ENCODE measurements at places on chromosomes 5 and 9. TPM values are rescaled to one million over a fixed set of nuclear protein-coding genes. Genes with fewer than 3 reads are reported as not detected.

DNA sequence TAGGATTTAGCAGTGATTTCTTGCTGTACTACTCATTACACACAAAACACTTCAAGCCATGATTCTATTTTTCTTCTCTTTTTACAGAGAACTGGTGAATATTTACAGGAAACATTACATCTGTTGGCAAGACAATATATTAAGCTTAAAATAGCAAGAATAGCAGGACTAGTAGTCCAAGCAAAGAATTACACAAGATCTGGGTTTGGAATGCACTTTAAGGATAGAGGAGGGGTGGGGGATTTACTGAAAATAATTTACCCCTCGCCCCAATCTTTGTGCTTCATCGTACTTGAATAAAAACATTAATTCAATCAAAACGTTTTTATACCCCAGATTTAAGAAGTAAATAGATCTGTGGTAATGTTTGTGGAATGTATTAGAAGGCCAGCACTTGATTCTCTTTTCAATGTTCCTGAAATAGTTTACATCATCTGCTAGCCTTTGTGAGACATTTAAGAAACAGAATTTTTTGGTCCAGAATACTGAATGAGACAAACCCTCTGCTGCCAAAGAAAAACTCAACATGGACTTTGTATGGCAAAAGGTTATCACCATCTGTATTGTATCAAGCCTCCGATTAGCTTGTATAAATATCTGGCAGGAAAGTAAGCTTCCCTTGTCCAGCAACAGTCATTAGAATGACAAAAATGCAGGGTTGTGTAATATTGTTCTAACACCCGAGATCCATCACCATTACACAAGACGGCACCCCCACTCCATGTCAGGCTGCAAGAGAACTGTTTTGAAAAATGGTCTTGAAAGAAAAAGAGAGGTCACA is 23.8 kb downstream of the SVEP1 start:
- no peak for DNase-seq

ENC1 gene
- 66.7 TPM for total RNA-seq

MATR3 gene
- total RNA-seq: 333 TPM

CDH6 gene
- total RNA-seq: 0.15 TPM

LECT2 gene
- total RNA-seq: not detected

- no peak for DNase-seq
These were observed 606 bp downstream of the TBC1D13 start for GRCh38 chr9:128787659-128788058.

DNA sequence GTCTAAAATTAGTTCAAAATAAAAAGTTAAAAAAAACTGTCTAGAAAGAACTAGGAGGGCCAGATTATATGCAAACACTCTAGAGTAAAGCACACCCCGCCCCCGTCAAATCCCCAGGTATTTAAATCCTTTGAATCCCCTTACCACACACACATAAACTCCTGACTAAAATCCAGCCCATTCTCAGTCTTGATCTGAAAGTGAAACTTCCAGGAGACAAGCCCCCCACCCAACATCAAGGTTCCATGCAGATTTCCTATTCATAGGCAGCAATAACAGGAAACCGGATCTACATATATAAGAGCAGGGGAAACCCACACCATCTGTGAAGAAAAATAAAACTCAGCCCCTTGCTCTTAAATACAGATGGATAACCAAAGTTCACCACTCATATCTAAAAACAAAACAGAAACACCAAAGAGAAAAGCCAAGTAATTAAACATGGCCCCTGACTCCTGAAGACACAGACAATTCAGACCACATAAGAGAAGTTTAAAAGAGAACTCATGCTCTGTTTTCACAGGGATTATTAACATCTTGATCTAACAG is 42.3 kb downstream of the MARCHF3 start:
- DNase-seq: no peak

- DNase-seq: no peak
These were observed 385.3 kb downstream of the BNC2 start for GRCh38 chr9:16485160-16485559.

DNA sequence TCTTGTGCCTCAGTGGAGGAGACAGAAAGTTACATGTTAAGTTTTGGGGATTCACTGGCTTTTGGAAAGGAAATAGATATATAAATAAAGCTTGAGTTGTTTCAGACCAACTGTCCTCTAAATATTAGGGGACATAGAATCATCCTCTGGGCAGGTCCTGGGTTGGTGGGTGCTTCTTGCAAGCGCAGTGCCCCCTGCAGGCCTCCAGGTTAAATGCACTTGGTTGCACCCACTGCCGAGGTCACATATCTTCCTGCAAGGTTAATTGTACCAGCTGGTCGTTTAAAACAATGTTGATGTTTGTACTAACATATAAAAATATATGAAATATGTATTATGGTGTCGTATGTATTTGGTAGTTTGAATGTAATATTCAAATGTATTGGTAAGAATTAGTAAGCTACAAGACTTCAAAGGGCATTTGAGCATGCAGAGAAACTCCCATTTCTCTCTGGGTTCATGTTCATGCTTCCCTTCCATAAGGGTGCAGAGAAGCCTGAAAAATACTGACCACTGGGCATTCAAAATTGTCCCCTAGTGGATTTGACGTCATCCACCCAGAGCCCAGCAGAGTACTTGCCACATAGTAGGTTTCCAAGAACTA is 87.0 kb downstream of the ZNF618 start:
- DNase-seq: peak; percentile 65

DNA sequence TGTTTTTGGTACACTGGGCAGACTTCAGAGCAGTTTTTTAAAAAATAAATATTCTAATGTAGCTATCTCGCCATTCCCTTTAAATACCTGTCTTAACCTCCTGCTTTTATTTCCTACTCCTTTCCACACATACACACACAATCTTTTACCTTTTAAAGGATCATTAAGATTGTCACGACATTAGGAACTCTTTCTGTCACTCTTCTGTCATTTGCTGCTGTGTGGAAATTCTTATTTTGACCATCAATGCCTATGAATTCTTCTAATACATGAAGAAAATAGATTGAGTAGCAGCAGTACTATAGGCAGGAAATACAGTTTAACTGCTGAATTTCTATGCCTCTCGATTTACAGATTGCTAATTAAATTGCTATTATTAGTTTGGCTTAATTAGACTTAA is 1.8 kb downstream of the PPP1R2B start:
- no peak for DNase-seq

RANBP17 gene
- total RNA-seq: 0.34 TPM

DNA sequence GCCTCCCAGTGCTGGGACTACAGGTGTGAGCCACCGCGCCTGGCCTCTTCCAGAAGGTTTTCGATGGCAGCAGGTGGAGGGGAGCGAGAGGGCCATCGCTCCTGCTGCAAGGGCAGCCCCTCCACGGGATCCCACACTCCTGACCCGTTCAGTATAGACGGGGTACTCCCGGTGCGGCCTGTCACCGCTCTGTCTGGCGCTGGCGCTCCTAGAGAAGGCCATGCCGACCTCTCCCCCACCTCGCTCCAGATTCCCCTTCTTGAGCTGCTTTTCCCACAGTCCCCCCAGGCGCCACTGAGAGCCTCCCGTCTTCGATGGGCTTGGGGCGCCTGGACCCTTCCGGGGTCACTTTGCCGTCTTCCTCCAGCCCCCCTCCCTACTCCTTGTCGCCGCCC is 4.3 kb upstream of the SQSTM1 start:
- DNase-seq: peak; percentile 3

DNA sequence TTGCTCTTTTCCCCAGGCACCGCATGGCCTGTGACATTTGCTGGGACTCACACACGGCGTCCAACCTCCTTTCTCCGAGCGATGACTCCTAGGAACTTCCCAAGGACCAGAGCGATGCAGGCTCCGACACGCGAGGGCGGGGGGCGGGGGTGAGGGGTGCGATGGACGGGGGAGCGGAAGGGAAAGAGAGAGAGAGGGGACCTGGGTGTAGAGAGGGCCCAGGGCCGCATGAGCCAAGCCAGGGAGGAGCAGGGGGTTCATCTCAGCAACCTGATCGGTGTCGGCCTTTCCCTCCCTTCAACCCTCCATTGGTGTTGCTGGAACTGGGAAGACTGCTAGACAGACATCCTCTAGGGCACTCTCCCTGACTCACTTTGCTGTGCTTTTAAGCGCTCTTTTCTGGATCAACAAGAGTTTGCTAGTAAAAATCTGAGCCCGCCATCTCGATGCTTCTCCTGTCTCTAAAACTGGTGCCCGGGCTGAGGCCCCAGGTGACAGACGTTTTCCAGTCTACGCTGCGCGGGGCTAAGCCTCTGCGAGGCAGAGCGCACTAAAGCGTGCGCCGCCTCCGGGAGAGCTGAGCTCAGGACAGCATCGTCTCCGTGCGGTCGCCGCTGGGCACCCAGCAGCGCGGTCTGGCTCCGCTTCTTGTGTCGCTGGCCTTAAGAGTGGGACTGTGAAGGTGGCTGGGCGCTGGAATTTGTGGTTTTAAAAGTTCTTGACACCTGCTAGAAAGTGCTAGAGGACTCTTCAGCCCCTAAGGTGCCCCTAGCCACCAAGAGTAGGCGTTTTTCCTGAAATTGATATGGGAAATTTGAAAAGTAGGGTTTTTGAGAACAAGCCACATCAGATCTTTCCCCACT is 1.0 kb upstream of the TSLP start:
- no peak for DNase-seq

DNA sequence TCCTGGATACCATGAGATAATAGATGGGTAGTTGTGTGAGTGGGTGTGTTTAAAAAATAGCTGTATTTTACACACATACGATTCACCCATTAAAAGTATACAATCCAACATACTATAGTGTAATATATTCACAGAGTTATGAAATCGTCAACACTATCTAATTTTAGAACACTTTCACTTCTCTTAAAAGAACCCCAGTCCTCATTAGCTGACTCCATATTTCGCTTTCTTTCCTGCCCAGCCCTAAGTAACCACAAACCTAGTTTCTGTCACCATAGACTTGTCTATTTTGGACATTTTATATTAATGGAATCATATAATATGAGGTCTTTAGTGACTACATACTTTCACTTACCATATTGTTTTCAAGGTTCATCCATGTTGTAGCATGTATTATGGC is 63.8 kb upstream of the S1PR3 start:
- DNase-seq: no peak

SPRY4 gene
- 3.7 TPM for total RNA-seq

- no peak for DNase-seq
These were observed 5.8 kb downstream of the GM2A start for GRCh38 chr5:151258816-151259215.

GRCh38 chr9:118529210-118529609 is 825.0 kb downstream of the TLR4 start:
- no peak for DNase-seq

FIBCD1 gene
- total RNA-seq: 11.0 TPM

- DNase-seq: no peak
These were observed 286.1 kb upstream of the IRX4 start for GRCh38 chr5:2168601-2169429.

DNA sequence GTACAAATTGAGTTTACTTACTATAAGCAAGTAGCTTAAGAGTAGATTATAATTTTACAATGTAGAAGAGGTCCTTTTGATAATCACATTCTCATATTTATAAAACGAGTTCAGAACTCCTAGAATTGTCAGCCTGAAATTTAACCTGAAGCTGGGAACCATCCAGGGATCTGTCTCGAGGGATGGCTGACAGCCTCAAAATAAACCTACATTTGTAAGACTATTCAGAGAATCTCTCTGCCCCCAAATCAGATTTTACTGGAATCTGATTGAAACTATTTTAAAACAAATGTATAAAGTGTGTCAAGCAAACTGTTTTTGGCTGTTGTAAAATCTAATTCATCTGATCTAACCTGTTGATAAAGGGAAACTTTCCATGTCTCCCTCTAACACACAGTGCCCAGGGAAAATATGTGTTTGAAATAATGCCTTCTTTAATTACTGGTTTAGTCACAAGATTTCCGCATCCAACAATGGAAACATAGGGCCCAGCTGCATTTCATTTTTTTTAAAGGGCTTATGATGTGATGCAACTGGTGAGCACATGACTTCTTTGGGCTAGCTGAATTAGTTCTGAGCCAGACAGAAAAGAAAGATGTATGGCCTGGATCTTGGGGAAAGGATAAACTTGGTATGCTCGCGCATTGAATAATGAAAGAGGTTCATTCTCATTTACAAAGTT is 30.3 kb downstream of the SLC25A46 start:
- DNase-seq: peak; percentile 4

All from Daoy (cell line).